Hippocampal formation (tissue), 2 donors: ENCODE measurements at places on chromosomes 12 and 14.

DNA sequence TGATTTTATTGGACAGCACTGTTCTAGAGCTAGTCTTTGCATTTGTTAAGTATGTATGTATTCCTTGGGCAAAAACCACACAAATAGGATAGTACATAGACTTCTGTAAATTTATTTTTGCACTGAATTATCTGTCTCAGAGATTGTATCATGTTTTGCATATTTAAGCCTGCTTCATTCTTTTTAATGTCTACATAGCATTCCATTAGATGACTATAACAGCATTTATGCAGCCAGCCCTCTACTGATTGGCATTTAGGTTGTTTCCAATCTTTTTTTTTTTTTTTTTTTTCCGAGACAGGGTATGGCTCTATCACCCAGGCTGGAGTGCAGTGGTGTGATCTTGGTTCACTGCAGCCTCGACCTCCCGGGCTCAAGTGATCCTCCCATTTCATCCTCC is 34.5 kb downstream of the SYNDIG1L start:
- DNase-seq, result no peak

DNA sequence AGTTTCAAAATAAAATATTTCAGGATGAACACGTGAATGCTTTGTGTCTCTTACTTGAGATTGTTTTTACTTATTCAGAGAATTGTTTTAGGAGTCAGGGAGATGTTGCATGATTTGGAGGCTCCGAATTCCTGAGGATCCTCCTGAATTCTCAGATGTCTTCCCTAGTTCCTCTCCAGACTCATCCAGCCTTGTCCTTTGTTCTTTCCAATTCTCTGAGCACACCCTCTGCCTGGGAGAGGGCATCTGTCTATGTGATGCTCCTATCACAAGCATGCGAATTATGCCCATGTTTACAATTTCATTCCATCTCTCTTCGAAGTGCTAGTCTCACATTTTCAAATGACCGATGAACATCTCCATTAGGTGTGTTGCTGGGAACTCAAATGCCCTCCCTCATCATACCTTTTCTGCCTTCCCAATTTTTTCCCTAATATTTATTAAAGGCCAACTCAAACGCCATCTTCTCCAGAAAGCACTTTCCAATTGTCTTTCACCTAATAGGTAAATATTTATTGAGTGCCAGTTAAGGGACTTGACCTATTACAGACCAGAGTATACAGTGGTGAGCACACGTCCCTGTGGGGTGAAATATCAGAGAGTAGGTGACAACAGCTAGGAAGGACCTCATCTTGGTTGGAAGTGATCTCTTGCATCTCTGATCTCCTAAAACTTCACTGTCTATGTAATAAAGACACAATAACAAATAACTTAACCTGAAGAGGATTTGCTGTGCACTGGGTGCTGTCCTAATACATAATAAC is 64.4 kb downstream of the ARF6 start:
- no peak for DNase-seq

GRCh38 chr14:66365388-66365787 is 120.8 kb upstream of the CCDC196 start:
- no peak for DNase-seq

- DNase-seq, result no peak
Measured at GRCh38 chr12:132024758-132025157, 75.0 kb downstream of the EP400 start.

DNA sequence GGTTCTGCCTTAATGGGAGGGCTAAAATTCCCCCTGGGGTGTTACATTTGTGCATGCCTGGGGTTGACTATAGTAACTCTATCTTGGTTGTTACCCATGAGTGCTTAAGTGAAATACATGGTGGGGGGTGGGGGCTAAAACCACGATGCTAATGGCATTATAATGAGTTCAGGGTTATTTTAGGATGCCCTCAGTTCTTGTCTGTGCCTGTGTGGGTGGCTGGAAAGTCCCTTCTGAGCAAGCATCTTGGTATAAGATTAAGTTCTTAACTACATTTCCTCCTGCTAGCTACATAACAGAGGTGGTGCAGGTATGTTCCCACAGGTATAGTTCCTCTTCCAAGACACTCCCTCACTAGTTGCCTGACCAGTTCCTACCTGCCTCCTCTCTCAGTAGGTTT is 822.3 kb downstream of the LRFN5 start:
- no peak for DNase-seq

- peak; percentile 45 for DNase-seq
Measured at GRCh38 chr12:93591137-93591868, 18.8 kb downstream of the SOCS2 start.

DNA sequence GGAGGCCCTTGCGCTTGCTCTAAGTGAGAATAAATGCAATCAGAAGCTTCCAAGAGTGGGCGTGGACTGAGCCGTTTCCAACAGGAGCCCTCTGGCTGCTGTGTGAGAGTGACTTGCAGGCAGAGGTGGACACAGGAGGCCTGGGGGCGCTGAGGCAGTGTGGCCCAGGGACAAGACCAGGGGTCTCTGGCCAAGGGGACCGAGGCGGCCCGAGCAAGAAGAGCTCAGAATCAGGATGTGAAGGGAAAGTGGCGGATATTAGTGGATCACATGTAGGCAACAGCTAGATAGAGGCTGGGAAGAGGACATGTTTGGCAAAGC is 8.6 kb downstream of the RIMBP2 start:
- no peak for DNase-seq
